Endothelial cell (in vitro differentiated cells): ENCODE measurements at places on chromosomes 11 and 22.

DNA sequence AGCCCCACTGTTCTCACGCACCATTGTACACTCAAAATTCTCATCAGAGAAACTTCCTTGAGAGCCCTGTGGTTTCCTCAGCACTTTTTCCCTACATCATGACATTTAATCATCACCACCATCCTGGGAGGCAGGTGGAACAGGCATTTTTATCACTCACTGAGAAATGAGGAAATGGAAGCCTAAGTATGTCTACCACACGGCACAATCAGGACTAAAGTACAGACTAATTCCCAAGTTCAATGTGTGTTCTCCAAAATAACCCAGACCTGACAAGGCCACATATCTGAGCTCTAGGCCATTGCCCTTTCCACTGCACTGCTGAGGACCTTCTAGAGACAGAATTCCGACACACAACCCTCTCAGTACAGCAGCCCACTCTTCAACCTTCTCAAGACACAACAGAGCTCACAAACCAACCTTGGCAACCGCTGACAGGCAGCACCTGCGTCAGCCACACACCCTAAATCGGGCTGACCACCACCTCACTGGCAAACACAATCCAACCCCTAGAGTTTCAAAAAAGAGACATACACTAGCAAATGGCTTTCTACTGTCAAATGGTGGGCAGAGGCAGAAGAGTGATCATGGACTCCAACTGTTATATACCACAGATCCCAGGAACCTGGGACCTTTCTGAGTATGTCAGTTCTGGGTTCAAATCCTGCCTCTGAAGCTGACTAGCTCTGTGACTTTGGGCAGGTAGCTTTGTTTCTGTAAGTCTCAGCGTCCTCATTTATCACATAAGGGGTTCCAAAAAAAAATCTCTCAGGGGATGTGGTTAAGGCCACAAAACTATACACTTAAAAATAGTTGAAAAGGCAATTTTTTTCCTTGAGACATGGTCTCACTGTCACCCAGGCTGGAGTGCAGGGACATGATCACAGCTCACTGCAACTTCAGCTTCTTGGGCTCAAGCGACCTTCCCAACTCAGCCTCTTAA is 16.3 kb downstream of the SMCO4 start:
- no peak for DNase-seq

- DNase-seq = no peak
These were observed 39.3 kb upstream of the TP53I11 start for GRCh38 chr11:44989831-44990566.

DNA sequence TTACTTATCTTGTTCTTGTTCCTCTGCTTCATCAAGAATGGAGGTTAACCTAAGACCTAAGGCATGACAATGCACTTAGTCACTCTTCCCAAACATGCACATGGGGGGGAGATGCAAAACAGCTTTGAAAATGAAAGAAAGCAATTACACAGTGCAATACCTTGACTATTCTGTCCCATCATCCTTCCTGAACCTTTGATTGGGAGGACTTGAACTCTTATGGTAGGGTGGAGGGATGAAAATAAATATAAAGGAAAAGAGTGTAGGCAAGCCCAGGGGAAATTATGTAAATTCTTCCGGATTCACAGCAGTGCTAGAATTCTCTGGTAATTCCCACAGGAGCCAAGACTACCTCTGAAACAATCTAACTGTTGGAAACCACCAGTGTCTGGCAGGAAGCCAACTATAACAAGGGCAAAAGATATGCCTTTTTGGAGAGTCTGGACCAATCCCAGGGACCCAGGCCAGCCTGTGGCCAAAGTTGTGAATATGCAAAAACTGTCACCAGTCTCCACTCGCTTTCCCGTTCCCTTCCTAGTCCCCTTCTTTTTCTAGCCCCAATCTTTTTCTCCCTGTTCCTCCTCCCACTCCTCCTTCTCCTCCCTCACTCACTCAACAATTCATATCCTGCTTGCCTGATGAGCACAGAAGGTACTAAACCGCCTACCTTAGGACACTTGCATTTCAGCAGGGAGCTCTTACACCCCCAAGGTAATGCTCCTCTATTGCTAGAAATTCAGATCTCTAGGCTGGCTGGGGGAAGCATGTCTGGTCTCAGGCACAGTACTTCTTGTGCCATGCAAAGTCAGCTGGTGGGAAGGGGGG is 2.5 kb upstream of the RCN1 start:
- DNase-seq = no peak

GRCh38 chr11:66044757-66045156 is 4.2 kb downstream of the GAL3ST3 start:
- DNase-seq = no peak

DNA sequence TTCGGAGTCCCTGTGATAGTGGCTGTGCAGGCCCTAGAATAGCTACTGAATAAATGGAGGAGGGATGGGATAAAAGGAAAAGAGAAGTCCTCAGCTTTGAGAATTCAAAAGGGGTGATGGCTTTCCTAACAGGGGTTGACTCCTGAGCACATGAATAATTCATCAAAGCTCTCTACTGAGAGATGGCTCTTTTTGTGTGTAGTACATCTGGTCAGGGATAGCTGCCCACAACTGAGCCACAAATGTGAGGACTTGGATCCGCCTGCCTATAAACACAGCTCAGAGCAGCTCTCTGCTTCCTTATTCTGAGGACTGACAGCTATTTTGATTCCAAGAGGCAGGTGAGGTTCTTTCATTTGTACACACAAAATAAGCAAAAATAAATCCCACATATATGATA is 82.3 kb downstream of the USP35 start:
- DNase-seq = no peak

DNA sequence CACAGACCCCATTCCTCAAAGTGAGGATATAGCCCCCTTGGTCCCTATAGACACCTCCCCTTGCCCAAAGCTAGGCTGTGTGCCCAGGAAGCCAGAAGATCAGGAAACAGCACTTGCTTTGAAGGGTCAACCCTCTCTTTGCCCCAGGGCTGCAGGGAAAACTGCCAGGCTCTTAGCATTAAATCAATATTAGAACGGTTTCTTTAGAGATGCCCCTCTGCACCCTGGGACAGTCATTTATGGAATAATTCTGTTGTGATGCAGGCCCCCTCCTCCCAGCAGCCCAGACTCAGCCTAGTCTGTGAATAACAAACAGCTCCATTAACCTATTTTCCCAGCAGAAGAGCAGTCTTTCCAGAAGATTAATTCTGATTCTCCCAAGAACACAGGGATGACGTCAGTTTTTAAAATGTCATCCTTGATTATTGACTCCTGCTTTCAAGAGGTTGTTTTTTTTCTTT is 11.6 kb upstream of the CAPN5 start:
- DNase-seq = no peak

GRCh38 chr11:58451585-58451984 is 9.5 kb upstream of the OR5B12 start:
- DNase-seq = no peak

DNA sequence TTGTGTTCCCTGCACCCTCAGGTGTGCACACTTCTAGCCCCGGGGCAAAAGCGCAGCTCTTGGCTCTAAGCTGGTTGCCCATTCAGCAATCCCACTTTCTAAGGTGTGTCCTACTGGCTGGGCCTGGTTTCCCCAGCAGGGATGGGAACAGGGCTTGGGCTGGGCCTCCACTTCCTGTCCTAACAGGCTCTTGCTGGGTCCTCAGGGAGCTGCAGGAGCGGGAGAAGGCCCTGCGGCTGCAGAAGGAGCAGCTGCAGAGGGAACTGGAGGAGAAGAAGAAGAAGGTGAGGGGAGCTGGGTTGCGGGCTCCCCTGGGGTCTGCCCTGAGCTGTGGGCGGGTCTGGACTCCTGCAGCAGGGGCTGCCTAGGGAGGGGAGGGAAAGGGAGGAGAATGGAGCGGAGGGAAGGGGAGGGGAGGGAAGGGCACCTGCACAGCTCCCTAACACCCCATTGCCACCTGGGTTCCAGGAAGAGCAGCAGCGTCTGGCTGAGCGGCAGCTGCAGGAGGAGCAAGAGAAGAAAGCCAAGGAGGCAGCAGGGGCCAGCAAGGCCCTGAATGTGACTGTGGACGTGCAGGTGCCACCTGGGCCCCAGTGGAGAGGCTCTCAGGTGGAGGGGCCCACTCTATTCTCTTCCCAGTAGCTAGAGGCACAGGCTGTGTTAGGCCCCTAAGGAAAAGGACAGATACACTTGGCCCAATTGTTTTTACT is 24.6 kb downstream of the INCENP start:
- no peak for DNase-seq

DNA sequence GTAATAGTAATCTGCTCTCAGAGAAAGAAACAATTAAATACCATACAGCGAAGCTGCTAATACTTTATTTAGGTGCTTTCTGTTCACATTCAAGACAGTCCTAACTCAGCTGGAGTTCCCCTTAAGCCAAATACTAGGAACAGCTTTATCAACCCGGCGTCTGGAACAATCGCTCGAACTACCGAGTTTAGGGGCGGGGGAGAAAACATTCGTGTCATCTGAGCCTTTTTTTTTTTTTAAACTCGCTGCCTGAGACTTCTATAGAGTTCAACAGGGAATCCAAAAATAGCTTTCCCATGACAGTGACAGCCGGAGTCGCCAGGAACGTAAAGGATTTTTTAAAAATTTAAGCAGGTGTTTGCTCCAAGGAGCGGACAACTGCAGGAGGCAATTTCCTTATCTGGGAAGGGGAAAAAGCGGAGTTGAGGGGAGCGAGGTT is 852 bp downstream of the TRAF6 start:
- DNase-seq = peak; percentile 19

GRCh38 chr11:999009-999408 is 37.5 kb downstream of the MUC6 start:
- DNase-seq = no peak

DNA sequence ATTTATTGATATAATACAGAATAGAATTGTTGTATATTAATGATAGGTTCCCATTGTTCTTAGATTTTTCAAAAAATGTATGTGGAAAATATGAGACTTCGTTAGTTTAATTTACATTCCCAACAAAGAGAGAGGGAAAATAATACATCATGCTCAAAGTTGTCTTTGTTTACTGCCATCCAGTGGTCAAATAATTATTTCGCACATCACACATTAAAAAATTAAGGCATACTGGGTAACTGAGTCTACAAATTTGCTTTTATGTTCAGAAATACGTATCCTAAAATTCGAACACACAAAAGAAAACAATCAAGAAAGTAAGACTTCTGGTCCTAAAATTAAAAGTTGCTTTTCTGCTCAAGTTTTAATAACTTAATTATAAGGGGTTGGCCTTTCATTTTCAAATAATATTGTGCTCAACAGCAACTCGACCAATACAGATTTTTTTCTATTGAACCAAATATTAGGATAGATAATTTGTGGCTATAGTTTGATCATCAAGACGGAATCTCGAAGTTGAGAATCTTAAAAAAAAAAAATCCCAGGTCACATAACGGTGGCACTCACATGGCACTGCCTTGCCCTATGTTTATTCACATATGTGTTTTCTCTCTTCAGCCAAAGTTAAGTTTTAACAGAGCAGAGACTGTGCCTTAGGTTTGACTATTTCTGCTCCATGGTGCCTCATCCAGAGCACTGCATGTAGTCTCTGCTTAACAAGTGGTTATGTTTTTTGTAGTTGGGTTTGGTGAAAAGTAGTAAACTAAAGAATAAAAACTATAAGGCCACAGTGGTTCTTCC is 12.3 kb downstream of the PDGFD start:
- no peak for DNase-seq

DNA sequence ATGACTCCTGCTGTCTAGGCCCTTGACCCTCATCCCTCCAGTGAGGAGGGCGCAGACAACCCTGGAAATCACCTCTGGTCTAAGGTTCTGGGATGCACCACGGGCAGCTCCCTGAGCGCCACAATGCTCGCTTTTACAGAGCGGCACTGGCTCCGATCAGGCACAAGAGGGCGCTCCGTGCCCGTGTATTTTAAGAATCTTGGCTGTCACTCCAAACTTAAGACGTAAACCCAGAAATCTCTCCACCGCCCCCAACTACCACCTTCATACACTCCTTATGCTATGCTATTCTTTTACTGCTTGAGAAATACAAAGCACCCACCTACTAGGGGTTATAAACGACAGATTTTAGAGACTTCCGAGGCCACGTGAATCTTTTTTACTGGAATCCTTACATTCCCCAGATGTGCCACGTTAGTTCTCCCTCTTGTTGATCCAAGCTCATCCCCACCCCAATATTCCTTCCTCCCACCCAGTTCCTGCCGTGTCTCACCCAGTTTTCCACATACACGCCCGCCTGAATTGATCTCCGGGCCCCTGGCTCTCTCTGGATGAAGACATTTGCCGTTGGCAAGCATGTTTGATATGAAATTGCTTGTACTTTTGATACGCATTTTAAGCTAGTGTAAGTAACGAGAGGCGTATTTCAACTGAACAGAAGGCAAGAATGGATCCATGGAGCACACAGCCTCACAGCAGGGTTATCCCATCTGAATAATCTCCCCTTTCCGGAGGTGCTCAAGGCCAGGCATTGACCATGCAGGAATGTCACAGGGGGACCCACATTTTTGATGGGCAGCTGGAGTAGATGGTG is 453.5 kb downstream of the OPCML start:
- peak; percentile 70 for DNase-seq
